ENCODE measurements at places on chromosomes 2 and 18.

DNA sequence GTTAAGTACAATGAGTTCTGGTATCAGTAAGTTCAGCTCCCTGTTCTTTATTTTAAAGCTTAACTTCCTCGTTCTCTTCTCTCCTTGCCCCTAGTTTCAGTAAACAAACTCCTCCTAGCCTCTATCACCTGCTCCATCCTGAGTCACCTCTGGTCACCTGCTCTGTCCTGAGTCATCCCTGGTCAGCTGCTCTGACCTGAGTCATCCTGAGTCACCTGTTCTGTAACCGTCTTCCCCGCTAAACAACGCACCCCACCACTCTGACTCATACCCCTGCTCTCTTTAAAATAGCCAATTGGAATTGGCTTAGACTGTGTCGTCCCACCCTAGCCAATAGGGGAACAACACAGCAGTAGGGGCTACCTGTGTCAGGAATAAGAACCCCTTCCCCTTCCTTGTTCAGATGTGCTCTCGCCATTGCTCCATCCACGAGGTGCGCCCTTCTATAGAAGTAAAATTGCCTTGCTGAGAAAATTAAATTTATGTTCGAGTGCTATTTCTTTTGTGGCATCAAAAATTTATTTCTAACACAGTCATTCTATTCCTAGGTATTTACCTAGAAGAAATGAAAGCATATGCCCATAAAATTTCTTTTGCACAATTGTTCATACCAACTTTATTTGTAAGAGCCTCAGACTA is 24.9 kb upstream of the RMND5A start:
- DNase-seq = no peak

- peak; percentile 68 for DNase-seq
Observed at GRCh38 chr2:222398446-222398885, 25.9 kb upstream of the SGPP2 start.

GRCh38 chr2:178143481-178143880 is 31.2 kb downstream of the RBM45 start:
- DNase-seq = no peak

GRCh38 chr2:238743243-238744065 is 104.4 kb upstream of the TWIST2 start:
- DNase-seq = no peak
